Osteocyte (in vitro differentiated cells): ENCODE measurements at places on chromosomes 11 and 22. TPM values are rescaled to one million over a fixed set of nuclear protein-coding genes. Genes with fewer than 3 reads are reported as not detected.

DNA sequence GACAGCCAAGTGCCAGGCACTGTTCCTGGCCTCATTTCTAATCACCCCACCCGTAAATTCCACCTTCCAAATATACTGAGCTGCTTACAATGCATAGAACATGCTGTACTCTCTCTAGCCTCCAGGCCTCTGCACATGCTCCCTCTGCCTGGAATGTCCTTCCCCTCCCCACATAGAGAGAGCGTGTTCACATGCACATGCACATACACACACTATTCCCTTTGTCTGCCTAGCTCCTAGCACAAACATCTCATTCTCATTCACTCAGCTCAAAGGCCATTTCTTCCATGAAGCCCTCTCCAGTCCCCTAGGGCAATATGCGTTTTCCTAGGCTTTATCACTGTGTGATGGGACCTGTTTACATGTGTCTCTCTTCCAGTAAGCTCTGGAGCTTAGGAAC is 144.6 kb downstream of the WT1 start:
- no peaks in the 10 kb centered on the region for H3K27me3 ChIP-seq
- no peaks in the 10 kb centered on the region for H3K4me1 ChIP-seq
- no peaks in the 10 kb centered on the region for H3K36me3 ChIP-seq
- no peak for DNase-seq

DNA sequence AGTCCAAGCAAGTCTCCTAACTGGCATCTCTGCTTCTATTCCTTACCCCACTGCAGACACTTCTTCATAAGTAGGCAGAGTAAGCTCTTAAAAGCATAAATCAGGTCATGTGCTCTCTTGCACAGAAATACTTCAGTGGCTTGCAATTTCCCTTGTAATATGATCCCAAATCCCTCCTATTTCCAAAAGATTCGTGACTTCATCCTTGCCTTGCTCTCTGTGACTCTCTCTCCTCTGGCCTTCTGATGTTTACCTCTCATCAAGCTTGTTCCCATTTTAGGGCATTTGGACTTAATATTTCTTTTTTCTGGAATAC is 37.4 kb upstream of the NCR3LG1 start:
- H3K27me3 ChIP-seq = no peaks in the 10 kb centered on the region
- DNase-seq = no peak
- no peaks in the 10 kb centered on the region for H3K4me1 ChIP-seq
- H3K36me3 ChIP-seq = peaks cover 12% of the 10 kb centered on the region

DNA sequence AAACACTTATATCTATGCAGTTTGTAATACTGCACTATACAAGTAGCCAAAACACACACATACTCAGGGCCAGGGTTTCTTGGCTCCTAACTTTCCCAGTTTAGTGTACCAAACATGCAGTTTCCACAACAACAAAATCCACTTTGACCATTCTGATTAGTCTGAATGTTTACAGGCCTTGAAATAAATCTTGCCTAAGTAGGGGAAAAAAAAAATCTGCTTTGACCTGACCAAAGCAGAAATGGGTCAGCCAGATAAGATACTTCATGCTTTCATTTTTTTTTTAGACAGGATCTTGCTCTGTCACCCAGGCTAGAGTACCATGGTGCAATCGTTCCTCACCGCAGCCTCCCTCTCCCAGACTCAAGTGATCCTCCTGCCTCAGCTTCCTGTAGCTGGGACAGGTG is 10.1 kb downstream of the PRR14L start:
- DNase-seq = no peak
- H3K27ac ChIP-seq = no peak overlapping the region
- peaks cover 11% of the 10 kb centered on the region for H3K36me3 ChIP-seq
- H3K4me1 ChIP-seq = peaks cover 5% of the 10 kb centered on the region

DNA sequence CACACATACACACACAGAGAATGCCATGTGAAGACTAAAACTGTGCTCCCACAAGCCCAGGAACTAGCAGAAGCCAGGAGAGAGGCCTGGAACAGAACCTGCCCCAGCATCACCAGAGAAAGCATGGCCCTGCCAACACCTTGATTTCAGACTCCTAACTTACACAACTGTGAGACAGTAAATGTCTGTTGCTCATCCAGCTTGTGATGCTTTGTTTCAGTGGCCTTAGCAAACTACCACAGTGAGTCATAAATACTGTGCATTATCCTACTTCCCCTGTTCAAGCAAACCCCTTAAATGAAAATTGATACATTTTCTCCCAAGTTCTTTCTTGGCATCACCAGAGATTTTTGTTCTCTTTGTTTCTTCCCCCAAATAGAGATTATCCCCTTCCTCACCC is 1539.4 kb upstream of the TENM4 start:
- no peaks in the 10 kb centered on the region for H3K36me3 ChIP-seq
- no peak overlapping the region for H3K27ac ChIP-seq
- H3K27me3 ChIP-seq = no peaks in the 10 kb centered on the region
- H3K4me1 ChIP-seq = no peaks in the 10 kb centered on the region
- H3K4me3 ChIP-seq = no peak overlapping the region
- no peak for DNase-seq

DNA sequence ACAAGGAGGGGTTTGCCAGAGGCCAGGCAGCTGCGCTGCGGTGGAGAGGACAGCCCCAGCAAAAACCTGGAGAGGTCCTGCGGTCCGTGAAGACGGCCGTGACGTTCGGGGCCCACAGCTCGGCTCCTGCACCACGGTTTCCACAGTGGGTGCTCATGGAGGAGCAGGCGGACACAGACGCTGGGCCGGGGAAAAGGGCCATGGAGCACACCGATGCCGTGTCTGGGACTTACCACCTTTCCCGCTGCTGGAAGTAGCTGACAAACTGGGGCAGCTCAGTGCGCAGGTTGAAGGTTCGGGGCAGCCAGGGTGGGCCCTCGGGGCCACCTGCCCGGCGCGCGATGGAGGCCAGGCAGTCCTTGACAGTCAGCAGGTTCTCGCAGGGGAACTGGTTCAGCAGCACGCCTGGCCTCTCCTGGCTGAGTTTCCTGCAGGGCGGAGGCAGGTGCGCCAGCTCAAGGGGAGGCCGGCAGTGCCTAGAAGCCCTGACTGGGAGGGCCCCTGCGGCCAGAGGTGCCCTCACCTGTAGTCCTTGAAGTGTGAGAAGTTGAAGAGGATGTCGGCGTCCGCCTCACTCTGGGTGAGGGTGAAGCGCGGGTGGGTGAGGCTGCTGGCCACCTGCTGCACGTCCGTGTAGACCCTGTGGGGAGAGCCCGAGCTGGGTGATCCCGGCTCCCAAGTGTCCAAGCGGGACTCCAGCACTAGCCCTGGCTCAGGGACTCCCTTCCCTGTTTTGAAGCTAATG is 12.8 kb downstream of the TTLL12 start:
- no peak overlapping the region for H3K4me3 ChIP-seq
- peaks cover under 1% of the 10 kb centered on the region for H3K4me1 ChIP-seq
- no peak for DNase-seq
- H3K27me3 ChIP-seq = no peaks in the 10 kb centered on the region
- peaks cover 14% of the 10 kb centered on the region for H3K36me3 ChIP-seq

- H3K27ac ChIP-seq = peak overlapping the region; percentile 31
- H3K4me3 ChIP-seq = no peak overlapping the region
- peaks cover 54% of the 10 kb centered on the region for H3K36me3 ChIP-seq
- no peaks in the 10 kb centered on the region for H3K27me3 ChIP-seq
- DNase-seq = no peak
Measured at GRCh38 chr22:40270748-40271373, 75.4 kb upstream of the ADSL start.

Gene CYTH4
- total RNA-seq = not detected in 2 replicates

DNA sequence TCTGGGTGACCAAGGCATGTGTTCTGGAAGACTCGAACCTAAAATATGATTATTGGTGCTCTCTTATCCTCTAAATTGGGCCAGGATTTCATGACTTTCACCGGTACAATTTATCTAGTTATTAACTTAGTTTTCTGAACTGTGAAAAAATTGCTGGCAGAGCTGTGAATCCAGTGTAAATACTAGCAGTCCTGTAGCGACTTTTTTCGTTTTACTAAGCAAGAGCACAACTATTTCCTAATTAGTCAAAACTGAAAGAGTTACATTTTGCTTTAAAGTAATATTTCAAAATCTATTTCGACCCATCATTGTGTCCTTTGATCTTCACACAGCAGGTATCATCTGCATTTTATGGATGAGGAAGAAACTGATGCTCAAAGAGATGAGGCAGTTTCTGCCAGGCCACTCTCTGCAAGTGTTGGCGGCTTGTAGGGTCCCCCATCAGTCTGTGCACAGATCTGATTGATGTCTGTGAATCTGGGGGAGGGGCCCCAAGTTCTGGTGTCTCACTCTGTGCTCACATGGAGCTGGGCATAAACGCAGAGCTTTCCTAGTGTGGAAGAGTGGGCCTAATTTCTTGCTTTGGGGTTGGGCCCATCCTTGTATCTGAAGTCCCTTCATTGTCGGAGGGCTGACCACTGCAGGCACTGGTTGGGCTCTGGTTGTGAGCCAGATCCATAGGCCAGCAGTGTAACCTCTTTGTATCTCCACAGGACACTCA is 1.4 kb upstream of the TRMT2A start:
- DNase-seq = no peak
- H3K27ac ChIP-seq = peak overlapping the region; percentile 75
- H3K27me3 ChIP-seq = no peaks in the 10 kb centered on the region
- H3K36me3 ChIP-seq = peaks cover 18% of the 10 kb centered on the region

GRCh38 chr11:132777067-132777975 is 755.0 kb downstream of the OPCML start:
- no peaks in the 10 kb centered on the region for H3K27me3 ChIP-seq
- no peak overlapping the region for H3K4me3 ChIP-seq
- peaks cover 2% of the 10 kb centered on the region for H3K4me1 ChIP-seq
- H3K36me3 ChIP-seq = no peaks in the 10 kb centered on the region
- no peak overlapping the region for H3K27ac ChIP-seq
- no peak for DNase-seq
